ENCODE measurements at places on chromosomes 2 and 18.

DNA sequence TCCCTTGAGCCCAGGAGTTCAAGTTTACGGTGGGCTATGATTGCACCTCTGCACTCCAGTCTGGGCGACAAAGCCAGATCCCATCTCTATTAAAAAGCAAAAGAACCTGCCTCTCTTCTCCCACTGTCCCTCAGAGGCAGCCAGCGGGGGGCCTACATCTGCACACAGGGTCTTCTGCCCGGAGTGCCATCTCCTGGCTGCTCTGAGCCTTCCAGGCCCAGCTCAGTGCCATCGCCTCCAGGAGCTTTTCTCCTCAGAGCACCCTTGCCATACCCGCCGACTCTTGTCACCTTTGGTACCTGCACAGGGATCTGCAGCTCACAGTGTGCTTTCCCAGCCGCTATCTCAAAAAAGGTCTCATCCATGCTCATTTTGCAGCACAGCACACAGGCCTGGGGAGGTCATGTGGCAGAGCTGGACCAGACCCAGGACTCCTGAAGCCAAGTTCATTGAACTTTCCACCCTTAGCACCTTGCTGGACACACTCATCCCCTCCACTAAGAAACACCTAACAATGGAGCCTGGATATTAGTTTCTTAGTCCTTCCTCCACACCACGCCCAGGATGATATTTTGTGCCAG, 186.3 kb downstream of the HAUS1 start:
- no peak for DNase-seq

- no peak for DNase-seq
These were observed 135.9 kb upstream of the SIX3 start for GRCh38 chr2:44805401-44806235.

DNA sequence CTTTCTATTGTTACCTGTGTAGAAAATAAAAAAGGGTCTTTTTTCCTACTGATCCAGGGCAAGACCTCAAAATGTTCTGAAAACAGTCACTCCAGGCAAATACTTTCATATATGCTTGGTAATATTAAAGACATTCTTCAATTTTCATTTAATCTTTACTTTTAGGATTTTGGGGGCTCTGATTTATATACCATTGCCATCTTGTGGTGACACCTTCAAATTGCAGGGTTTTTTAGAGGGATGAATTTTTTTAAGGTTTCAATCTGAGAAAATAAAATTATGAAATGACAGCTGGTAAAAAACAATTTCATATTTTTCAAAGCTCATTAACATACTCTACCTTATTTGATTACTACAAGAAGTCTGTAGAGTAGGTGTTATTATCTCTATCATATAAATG, 26.8 kb downstream of the MAPK4 start:
- no peak for DNase-seq

DNA sequence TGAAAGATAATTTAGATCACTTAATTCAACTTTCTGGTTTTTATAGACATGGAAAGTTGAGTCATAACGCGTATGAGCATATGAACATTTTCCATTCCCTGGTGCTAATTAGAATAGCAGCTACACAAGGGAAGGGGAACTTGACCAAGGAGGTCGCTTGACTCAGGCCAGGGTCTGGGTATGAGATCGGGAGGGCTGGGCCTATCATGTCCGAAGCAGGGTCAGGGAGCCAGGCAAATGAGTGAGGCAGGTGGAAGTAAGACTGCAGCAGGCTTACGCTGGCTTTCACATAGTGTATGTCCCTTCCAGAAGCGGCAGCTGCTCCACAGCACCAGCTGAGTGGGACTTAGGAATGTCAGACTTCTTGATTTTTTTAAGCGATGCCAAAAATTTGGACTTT, 14.7 kb downstream of the RALB start:
- no peak for DNase-seq

- DNase-seq, result no peak
These were observed 688.9 kb upstream of the ID2 start for GRCh38 chr2:7992612-7993602.

GRCh38 chr2:445896-446295, 158.0 kb upstream of the ALKAL2 start:
- DNase-seq, result no peak

DNA sequence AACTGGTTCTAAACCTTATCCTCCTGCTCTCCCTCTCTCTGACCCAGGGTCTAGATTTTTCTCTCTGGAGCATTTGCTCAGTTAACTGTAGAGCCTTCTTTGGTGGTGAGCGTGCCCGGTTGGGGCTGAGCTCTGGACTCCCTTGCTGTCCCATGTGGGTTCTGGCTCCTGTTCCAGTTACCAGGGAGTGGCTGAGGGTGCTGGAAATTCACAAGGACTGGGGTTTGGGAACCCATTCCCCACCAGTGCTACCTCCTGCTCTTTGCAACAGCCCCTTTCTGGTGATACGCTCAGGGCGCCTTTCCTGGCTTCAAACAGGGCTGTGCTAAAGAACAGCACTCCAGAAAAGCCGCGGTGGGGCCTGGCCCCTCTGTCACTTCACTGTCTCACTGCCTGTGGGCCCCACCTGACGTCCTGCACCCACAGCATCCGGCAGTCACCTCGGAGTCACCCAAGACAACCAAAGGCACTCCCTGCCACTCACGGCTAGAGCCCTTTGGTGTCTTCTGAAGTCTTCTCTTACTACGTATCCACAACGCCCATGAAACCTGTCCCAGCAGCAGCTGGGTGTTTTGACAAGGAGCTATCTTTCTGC, 41.3 kb downstream of the CAPN13 start:
- no peak for DNase-seq

DNA sequence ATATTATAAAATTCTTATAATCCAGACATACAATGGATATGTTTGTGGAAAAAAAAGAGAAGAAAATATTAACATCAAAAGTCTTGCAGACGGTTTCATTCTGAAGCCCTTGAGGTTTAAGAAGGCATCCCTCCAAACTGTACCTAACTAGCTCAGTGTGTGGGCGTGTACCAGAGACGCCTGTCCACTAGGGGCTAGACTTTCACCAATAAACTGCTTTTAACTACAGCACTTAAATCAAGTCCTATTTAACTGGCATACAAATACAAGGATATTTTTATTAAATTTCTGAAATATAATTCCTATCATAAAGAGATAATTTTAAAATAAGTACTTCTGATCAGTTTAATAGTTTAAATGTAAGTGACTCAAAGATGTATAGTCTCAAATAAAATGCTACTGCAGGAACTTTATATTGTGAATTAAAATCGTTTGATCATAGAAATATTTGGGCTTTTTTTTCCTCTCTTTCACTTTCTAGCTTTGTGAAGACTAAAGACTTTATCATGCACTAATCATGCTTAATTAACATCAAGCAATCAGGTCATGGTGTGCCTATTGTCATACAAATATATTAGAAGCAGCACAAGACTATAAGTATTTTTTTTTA, 437.7 kb downstream of the SATB2 start:
- DNase-seq, result no peak

GRCh38 chr2:28438532-28439063, 45.9 kb downstream of the FOSL2 start:
- DNase-seq, result no peak

DNA sequence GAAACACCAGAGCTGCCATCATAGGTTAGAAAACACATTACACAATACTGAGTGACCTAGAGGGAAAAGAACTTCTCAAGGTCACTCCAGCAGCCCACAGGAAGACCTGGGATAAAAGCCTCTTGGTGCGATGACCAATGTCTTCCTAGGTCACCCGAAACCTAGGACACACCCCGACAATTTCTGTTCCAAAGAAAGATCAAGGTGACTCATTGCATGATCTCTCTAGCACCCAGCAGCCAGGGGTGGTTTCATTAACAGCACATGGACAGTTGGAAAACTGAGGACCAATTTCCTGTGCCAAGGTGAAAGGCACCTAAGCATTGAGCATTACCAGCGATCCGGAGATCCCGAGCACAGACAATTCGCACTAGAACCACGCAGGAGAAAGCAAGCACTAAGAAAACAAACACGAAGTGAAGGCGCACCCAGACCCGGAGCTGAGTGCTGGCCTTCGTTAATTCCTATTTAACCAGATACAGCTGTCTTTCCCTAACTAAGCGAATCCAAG, 1.5 kb downstream of the CACNB4 start:
- DNase-seq, result peak; percentile 15

DNA sequence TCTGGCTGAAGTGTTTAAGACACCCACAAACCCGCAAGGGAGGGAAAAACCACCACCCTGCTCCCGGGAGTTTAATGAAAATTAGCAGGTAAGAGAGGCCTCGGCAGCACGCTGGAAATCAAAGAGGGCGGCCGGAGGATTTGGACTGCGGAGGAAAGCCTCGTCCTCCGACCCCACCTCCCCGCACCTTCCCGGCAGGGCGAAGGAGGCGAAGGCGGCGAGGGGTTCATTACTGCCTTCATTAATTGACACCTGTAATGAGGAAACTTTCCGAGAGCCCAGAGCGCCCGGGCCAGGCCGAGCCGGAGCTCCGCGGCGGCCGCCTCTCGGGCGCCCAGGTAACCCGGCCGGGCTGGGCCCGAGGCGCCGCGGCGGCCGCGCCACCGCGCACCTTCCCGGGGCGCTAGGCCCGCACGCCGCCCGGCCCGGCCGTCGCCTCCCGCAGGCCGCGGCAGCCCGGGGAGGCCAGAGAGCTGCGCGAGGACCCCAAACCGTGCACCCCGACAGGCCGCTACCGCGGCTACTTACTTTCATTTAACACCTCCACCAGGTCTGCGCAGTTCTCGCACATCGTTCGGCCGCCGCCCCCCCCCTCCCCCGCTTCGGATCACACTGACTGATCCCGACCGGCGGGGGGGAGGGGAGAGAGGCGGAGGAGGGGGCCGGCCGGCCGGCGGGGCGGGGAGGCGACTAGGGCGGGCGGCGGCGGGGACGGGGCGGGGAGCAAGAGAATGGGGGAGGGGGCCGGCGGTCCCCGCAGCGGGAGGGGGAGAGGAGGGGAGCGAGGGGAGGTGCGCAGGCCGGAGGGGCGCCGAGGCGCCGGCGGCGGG, 550 bp downstream of the USP34 start:
- DNase-seq, result peak; percentile 94

DNA sequence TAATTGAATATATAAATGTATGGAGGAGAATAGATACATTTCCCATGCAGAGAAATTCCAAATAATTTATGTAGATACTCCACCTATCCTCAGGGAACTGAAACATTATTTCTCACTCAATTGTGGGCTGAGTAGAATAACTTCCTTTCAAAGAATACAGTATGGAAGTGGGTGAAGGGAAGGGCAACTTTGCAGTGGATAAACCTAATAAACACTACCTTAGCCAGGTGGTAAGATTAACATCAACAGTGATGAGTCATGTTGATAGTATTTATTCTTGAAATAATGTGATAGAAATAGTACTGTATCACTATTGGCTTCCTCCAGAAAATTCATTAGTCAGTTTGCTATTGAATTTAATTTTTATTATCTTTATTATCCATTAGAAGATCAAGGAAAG, 716.4 kb upstream of the CHAC2 start:
- no peak for DNase-seq

GRCh38 chr2:218505754-218506371, 62.3 kb downstream of the USP37 start:
- no peak for DNase-seq

DNA sequence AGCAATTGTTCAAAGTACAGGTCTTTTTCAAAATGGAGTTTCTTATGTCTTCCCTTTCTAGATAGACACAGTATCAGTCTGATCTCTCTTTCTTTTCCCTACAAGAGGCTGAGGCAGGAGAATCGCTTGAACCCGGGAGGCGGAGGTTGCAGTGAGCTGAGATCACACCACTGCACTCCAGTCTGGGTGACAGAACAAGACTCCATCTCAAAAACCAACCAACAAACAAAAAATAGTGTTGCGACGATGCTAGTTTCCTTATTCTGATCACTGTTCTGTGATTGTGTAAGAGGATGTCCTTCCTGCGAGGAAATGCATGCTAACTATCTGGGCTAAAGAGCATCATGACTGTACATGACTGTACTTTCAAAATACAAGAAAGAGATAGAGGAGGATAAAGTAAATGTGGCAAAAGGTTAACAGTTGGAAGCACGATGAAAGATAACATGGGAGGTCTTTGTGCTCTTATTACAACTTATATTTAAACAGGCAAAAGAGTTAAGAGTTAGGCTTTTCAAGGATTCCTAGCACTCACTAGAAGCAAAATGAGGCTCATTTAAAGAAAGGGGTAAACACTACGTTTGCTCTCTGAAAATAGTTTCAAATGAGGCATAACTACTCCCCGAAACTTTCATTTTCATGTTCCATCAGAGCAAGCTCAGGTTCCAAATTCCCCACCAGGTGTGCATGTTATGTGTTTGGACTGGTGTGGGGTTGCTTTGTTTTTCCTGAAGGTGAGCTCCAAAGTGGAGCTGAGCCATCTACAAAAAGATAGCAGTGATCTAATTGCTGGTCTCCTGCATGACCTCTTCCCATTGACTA, 23.8 kb downstream of the SOWAHC start:
- no peak for DNase-seq

- no peak for DNase-seq
These were observed 73.5 kb upstream of the SERTAD2 start for GRCh38 chr2:64727013-64727767.

DNA sequence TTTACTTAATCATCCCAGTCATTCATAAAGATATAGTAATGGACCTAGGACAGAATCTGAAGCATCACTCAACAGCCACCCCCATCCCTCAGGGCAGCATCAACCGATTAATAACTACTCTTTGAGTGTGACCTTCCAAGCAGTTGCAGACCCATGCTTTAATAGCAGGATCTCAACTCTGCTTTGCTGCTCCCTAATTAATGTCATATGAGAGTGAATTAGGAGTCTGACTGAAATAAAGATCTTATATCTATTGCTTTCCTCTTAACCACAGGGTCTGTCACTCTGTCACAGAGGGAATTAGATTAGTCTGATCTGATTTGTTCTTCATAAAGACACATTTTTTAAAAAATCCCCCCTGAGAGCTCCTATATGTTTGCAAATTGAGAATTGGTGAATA, 46.1 kb upstream of the LRP1B start:
- no peak for DNase-seq

DNA sequence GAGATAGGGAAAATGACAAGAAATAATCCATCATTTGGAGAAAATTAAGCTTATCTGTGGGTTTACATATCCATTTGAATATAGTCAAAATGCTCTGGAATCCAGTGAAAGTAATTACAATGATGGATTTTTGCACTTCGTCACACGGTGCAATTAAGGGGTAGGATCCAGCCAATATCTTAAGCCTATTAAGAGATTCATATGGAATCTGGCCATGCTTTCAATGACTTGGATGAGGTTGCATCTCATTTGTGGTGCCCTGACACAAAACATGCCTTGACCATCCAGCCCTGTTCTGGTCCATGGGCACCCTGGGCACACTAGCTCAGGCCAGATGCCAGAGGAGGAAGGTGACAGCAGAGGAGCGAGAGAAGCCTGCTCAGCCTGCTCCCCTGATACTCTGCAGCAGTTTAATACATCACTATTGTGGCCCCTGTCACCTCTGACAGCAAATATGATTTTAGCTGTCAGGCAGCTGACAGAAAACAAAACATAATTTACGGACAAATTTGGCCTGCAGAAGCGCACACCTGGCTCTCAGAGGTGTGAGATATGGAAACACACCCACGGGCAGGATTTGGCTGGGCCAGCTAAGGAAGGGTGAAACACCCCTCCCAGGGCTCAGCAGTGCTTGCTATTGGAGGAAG, 94.1 kb upstream of the ST8SIA3 start:
- DNase-seq, result no peak

- no peak for DNase-seq
These were observed 219.7 kb upstream of the PKDCC start for GRCh38 chr2:41828052-41828643.
